Activated CD4-positive, alpha-beta T cell treated with anti-CD3 and anti-CD28 coated beads, Interleukin-2, amount 50 U/mL, for 4 hours (primary cell): ENCODE measurements at places on chromosomes 12 and 14.

DNA sequence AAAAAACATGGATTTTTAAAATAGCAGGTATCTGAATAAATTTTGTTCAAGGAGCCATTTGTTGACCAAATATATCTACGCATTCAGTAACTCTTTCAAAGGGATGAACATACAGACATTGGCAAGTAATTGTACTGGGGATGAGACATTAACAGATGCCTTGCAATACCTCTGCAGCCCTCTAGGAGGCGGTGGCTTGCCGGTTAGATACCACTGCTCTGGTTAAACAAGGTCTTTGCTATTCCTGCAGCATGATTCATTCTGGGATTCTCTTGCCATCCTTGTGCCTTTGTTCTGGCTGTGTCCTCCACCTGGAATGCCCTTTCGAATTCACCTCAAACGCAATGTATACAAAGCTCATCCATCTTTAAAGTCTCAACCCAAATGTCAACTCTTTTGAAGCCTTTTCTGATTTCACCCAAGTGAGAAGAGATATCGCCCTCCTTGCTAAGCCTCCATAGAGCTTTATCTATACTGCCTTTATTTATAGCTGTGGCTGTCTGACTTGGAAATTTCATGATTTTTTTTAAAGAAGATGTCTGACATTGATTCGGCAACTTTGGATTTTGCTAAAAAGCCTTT lies 131.0 kb upstream of the SRRM4 start:
- DNase-seq, result no peak

DNA sequence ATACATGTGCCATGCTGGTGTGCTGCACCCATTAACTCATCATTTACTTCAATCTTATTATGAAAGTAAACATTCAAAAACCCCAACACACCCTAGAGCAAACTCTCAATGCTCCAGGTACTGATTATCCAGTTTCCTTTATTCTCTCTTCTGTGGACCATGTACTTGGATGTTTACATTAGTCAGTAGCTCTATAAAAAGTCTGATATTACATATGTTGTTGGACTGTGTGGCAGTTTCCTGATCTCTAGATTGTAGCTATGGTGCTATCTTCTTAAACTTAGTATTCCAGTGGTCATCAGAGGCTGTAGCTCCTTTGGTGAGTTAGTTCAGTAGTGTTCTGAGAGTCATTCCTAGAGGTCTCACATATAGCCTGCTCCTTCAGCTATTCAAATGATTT lies 25.1 kb upstream of the ITGA5 start:
- no peak for DNase-seq

DNA sequence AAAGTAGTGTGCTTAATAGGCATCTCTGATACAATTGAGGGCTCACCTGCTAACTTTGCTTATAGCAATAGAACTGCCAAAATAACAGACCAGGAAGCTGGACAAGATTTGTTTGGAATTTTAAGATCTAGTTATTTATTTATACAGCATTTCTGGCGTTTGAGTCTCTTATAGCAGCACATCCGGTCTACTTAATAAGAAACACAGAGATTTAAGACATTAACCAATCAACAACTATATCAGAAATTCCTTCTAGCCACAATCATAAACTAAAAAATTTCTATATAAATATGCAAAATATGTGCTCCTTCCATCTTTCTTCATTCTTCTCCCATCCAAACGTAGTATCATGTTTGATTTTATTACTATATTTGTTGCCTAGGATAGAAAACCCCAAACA lies 2.6 kb downstream of the RTN1 start:
- no peak for DNase-seq

GRCh38 chr14:44070046-44070445 lies 437.0 kb downstream of the FSCB start:
- DNase-seq, result no peak

GRCh38 chr12:106739815-106740530 lies 34.5 kb upstream of the RIC8B start:
- no peak for DNase-seq

GRCh38 chr14:94542811-94543440 lies 18.3 kb upstream of the SERPINA4 start:
- DNase-seq, result no peak

DNA sequence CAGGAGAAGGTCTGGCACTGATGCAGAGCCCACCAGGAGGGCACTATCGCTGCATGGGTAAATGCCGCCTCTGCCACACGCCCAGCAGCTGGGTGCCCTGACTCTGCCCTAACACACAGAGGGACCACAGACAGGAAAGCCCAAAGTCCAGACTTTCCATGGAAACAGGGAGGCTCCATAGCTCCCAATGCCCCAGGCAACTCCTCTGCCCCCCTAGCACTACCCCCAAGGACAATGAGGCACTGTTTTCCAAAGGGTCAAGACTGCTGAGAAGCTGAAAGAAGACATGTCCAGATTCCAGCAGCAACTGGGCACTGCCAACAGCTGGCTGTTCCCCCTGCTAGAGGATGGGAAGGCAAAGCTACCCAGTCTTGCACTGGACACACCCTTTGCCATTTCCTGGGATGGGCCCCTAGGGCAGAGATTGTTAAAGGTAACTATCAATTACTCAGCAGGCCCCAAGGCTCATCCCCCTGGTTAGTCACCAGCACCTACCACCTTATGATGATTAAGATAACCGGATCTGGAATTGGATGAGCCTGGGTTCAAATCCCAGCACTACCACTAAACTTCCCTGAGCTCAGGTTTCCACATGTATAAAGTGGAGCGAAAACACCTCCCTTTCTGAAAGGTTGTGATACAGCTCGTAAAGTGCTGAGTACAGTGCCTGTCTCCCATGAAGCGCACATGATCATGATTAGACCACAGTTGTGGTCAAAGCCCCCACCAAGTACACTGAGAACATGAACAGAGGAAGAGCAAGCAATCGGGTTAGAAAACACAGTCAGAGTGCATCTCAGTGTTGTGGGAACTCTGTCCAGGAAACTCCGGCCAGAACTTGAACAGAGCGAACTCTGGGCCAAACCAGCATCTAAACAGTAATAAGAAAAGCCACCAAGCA lies 3.3 kb downstream of the PXN start:
- no peak for DNase-seq

- DNase-seq, result no peak
These were observed 17.9 kb downstream of the ZFP36L1 start for GRCh38 chr14:68774771-68775613.

DNA sequence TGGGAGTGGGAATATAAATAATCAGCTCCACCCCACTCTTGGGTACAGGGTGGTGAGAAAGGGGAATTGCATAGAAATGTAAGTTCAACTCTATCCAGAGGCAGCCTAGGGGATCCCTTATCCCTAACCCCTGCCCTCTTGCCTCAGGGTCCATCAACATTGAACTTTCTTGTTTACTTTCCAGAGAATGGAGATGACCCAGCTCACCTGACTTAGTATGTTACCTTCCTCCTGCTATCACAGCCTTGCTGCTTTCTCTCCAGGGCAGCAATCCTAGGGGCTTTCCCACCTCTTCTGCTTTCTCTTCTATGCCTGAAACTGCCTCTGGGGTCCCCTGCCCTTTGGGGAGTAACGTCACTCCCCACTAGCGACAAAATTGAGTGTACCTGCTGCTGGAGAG lies 2.7 kb downstream of the LRP1 start:
- DNase-seq, result no peak

- DNase-seq, result no peak
These were observed 44.9 kb downstream of the DDX11 start for GRCh38 chr12:31118347-31119191.

- DNase-seq, result no peak
These were observed 6.9 kb downstream of the GPRC5A start for GRCh38 chr12:12898136-12898717.

- no peak for DNase-seq
These were observed 217.3 kb downstream of the RBM19 start for GRCh38 chr12:113748707-113749432.

DNA sequence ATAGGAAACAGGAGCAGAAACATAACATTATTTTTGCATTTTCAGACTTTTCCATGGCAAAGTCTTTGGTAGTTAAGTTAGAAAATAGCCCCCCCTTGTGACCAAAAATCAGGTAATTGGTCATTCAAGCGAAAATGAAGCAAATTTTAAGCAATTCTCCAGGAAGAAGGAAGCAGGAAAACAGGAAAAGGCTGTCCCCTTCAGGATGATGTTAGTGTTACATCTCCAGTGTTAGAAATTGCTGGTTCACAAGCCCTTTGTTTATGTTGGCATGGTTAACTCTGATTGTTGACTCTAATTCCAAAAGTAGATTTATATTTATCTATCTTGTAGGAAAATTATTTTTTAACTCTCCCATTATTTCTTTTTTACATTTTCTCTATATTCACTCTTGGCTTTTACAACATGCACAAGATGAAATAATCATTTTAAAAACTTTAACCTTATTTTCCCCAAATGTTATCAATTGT lies 18.8 kb upstream of the GAS2L3 start:
- DNase-seq, result no peak

- DNase-seq, result no peak
These were observed 391.8 kb downstream of the RAD51B start for GRCh38 chr14:68211421-68211820.

DNA sequence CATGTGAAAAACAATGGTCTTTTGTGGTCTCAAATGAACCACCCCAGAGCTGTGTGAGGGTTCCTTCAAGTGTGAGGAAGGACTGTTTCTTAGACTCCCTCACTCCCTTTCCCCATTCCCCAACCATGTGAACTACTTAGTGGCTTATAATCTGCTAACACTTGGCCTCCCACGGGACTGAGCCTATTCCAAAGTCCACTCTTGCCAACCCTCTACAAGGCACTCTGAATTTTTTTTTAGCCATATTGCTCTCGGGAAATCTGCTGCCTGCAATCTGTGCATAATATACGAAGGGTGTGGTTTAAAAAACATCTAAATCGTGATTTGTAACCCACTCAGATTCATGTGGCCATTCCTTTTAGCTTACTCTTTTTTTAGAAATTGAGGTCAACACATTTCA lies 2.6 kb downstream of the SVOP start:
- DNase-seq, result no peak

DNA sequence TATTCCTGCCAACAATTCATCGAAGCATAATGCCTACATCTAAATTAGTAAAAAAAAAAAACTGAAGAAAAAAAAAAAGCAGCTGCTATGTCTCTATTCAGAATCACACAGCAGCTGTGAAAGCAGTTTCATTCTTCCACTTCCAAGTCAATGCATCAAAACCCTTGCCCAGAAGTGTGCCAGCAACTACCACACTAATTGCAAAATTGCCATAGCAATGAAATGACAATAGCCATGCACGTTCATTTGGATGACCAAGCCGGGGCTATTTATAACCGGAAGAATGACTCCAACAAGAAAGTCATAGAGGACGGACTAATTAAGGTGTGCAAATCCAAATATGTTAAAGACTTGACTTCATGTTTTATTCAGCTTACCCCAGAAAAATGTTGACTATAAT lies 42.5 kb downstream of the SLC2A13 start:
- no peak for DNase-seq

DNA sequence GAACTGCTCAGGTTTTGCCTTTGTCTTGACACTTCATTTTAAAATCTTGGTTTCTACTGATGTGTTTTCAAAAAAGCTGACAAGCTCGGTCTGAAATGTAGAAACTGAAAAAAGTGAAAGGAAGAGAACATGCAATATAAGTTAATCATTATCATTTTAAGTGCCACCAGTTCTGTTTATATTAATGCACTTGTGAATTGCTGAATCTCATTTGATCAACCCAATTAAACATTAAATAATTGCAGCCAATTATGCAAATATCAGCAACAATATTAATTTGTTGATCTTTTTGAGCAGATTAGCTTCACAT lies 133.8 kb downstream of the BCAT1 start:
- no peak for DNase-seq

- DNase-seq, result no peak
These were observed 48.4 kb downstream of the BICD1 start for GRCh38 chr12:32155041-32155440.

DNA sequence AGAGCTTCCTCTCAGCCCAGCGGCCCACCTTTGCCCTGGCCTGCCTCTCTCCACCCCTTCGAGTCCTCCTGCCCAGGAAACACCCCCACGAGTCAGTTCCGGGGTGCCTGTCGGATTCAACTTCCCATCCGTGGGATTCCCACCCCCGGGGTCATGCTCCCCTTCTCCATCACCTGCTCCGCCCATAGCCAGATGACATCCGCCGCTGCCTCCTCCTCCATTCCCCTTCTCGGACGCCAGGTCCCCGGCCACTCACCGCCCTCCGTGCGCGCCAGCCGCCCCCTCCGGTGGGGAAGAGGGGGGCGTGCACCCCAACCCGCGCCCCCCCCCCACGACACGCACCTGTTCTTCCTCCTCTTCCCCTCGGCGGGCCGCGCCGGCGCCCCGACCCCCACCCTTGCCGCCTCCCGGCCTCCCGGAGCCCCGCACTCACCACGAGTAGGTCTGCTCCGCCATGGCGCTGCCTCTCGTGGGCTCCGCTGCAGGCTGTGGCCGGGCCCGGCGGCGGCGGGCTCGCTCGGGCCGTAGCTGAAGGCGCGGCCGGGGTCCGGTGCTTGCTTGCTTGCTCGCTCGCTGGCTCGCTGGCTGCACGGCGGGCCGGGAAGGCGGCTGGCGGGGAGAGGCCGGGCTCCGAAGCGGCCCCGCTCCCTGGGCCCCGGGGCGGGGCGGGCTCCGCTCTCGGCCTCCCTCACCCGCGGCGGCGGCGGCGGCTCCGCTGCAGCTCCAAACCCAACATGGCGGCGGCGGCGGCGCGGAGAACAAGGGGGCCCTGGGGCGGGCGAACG lies 554 bp downstream of the SPPL3 start:
- peak; percentile 48 for DNase-seq

DNA sequence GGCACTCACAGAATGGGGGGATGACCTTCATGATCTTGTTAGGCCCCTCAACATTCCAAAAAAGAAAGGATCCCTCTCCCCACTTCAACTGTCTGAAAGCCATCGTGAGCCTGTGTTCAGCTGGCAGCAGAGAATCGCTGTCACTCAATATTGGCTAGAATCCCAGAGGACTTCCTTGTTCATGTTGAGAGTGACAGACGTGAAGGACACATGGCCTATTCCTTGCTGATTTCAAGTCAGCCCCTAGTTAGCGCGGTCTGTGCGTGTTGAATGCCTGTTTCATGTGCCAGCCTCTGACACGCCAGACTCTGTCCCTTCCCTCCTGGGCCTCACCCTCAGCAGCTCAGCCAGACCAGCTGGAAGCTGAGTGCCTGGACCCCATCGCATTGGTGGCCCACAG lies 43.1 kb downstream of the DNAH10 start:
- DNase-seq, result no peak

- no peak for DNase-seq
These were observed 479.8 kb upstream of the FLRT2 start for GRCh38 chr14:85050180-85050579.

DNA sequence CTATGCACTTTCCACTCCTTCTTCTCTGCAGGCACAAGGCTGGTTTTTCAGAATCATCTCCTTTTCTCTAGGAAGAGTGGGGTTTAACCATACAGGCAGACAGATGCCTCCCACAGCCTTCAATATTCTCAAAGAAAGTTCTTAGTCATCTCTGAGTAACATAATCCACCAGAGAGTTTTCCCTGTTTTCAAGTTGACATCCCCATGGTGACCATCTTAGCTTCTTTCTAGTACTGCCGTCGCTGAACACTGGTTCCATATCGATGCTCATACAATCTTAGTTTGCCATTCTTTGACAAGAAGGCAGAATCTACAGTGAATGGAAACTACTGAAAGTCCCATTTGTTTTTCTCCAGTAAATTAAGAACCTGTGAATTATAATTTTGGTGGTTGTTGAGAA lies 28.6 kb downstream of the TPH2 start:
- DNase-seq, result no peak
